Activated T-cell treated with anti-CD3 and anti-CD28 coated beads for 48 hours (primary cell): ENCODE measurements at places on chromosomes 5 and 9.

DNA sequence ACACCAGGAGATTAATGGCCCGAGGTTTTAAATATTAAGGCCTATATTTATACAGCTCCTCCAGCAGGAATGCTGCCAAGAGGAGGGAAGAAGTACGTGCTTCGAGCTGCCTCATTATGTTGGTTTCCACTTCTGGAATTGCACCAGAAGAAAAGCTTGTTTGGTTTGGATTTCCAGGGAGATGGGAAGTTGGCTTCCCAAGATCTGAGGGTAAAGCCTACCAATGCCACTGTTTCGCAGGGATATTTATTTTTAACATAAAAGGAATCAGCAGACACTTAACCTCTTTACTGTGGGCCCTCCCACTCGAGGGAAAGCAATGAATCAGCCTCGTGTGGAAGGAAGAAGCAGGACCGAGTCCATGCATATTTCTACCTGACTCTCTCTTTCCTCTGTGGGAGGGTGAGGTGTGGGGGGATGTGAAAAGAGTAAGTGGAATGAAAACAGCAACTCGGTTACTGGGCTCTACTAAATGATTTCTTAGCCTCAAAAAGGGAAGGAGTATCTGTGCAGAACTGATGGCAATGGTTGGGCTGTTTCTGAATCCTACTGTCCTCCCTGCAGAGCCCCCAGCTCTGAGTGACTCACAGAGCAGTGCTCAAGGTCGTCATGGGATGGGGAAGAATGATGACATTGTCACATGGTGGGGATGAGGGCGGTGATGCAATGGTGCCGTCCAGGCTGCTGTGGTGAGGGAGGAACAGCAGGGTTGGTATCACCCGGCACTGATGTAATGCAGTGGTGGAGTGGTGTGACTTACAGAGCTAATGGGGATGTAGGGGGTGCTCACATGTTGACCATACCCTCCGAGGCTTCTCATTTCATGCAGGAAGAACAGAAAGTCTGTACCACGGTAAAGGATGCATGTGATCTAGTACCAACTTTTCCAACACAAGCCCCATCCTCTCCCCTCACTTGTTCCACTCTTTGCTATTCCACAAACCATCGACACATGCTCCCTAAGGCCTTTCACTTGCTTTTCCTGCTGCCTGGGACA, 215.0 kb upstream of the PANK3 start:
- DNase-seq, result peak; percentile 31

DNA sequence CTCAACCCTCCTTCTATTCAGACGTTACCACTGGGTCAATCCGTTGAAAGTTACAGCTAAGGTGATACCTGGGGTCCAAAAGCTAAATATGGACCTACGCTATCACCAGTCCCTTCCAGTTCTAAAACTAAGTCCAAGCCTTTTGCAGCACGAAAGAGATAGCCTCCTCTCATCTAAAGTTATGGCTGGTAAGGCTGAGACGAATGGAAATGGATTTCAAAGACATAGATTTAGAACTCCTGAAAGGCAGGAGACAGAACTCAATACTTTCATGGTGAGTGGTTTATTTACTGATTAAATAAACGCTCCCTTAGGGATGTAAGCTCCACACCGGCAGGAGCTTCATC, 751 bp upstream of the RIC1 start:
- no peak for DNase-seq

DNA sequence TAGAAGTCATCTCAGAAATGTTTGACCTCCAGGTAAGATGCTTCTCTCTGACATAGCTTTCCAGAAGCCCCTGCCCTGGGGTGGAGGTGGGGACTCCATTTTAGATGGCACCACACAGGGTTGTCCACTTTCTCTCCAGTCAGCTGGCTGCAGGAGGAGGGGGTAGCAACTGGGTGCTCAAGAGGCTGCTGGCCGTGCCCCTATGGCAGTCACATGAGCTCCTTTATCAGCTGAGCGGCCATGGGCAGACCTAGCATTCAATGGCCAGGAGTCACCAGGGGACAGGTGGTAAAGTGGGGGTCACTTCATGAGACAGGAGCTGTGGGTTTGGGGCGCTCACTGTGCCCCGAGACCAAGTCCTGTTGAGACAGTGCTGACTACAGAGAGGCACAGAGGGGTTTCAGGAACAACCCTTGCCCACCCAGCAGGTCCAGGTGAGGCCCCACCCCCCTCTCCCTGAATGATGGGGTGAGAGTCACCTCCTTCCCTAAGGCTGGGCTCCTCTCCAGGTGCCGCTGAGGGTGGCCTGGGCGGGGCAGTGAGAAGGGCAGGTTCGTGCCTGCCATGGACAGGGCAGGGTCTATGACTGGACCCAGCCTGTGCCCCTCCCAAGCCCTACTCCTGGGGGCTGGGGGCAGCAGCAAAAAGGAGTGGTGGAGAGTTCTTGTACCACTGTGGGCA, 642 bp downstream of the CSF2 start:
- no peak for DNase-seq

- no peak for DNase-seq
Observed at GRCh38 chr5:44489759-44490158, 100.5 kb upstream of the FGF10 start.

DNA sequence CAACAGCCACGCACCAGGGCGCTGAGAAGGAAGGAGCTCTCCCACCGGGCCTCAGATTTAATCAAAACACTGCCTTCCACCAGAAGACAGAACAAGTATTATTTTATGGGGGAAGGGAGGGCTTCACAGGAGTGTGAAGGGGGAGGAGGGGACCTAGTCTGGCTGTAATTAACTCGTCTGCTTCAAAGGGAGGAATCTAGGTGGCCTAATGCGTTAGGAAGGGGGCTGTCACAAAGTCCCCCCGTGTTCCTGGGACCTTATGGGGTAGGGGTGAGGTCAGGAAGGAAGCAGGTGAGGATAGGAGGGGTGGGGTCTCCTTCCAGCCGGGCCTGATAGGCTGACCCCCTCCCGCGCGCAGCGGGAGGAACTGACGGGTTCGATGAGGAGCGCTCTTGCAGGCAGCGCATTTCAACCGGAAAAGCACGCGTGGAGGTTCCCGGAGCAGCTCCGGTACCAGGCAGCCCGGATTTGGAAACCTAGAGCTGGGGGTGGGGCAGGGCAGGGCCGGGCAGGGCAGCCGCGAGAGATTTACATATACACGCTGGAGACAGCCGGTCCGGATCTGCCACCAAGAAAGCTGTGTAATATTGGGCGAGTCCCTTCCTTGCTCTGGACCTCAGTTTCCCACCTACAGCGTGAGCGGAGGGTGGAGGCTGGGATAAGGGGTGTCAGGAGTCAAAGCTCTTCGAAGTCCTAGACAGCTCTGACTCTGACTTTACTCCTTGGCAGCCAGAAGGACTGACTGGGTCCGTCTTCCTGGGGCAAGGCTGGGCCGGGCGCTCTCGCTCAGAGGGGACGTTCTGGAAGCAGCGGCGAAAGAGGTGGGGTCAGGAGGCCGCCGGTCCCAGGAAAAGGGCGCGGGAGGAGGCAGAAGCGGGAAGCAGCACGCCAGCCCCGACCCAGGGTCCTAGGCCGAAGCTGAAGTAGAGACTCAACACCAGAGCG, 1.8 kb downstream of the SHB start:
- no peak for DNase-seq

DNA sequence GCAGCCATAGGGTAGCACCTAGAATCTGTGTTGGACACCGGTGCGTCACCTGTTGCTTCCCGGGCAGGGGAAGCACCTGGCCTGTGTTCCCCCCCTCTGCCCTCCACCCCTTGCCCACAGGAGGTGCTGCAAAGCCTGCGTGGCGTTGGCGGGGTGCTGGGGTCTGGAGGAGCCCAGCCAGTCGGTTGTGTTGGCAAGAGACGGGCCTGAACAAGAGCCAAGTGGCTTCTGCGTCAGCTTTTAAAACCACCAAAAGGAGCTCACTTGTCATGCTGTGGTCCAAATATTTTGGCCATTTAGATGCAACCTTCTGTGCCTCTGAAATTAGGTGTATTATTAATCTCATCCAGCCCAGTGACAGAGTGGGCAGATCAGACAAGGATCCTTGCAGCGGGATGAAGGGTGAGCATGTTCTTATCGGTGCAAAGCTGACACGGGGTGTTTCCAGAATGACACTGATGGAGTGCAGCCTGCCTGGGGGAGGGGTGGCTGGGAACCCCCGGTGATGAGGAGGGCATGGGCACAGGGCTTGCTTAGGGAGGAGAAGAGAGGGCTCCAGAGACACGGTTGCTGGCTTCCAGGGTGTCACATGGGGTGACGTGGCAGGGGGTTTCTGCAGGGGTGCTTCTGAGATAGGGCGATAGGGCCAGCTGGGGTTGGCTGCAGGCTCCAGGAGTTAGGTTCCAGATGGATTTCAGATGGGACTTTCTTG, 9.7 kb upstream of the RXRA start:
- no peak for DNase-seq

GRCh38 chr5:151574444-151574996, 16.6 kb downstream of the FAT2 start:
- no peak for DNase-seq

- DNase-seq, result no peak
Observed at GRCh38 chr5:56330806-56331205, 97.7 kb upstream of the ANKRD55 start.

DNA sequence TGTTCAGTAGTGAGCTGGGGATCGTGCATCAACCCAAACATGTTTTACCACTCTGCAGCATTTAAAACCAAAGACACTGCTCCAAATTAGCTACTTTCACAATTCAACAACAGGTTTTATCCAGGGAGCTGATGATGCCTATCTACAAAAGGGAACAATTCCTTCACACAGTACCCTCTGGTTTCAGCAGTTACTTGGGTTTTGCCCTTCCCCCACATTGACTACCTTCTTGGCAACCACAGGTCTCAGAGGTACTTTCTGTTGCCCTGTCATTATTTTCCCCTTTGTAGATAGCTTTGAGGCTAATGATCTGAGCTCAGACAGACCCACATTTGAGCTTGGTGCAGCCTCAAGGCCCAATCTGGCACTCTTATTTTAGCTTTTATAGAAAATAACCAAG, 96.1 kb downstream of the WDR41 start:
- no peak for DNase-seq

- no peak for DNase-seq
Observed at GRCh38 chr5:72662936-72663335, 153.5 kb upstream of the TNPO1 start.

- no peak for DNase-seq
Observed at GRCh38 chr5:145220481-145220880, 614.7 kb downstream of the PRELID2 start.
